ENCODE measurements at places on chromosomes 6 and 20.
A peak's percentile ranks its signal among the peaks of the same experiment; 100 is the strongest.

GRCh38 chr20:48054051-48054450, 268.8 kb upstream of the SULF2 start:
- H3K27me3 ChIP-seq: peaks cover 19% of the 10 kb centered on the region
- H3K27ac ChIP-seq: no peak overlapping the region
- H3K36me3 ChIP-seq: peaks cover 13% of the 10 kb centered on the region
- peaks cover 20% of the 10 kb centered on the region for H3K4me1 ChIP-seq
- DNase-seq: no peak
- no peak overlapping the region for H3K4me3 ChIP-seq

- no peak overlapping the region for H3K27ac ChIP-seq
- H3K4me3 ChIP-seq: no peak overlapping the region
- peaks cover 5% of the 10 kb centered on the region for H3K36me3 ChIP-seq
Measured at GRCh38 chr6:47200536-47201334, 109.0 kb downstream of the TNFRSF21 start.

DNA sequence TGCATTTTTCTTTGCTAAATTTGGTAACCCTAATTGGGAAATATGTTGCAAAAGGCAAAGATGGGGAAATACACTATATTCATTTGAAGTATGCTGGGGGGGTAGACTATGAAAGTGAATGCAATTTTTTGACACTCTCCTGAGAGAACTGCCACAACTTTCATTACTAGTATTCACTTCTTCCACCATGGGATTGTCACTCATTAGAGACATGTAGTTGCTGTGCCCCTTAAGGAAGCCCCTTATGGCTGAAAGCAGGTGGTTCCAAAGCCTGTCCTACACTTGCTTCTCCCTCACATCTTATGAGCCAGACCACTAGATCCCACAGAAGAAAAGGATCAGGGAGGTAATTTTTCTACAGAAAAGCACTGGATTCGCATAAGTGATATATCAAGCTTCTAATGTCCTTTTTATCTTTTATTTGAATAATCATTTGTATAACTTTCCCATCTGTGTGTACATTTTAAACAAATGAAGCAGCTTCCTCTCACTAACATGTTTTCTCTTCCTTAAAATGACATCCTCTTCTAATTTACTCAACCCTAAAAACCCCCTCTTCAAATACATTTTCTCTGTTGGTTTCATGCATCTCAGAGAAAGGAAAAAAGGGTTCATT, 83.8 kb downstream of the GCLC start:
- DNase-seq: no peak
- no peak overlapping the region for H3K27ac ChIP-seq
- H3K27me3 ChIP-seq: peaks cover 13% of the 10 kb centered on the region
- H3K4me1 ChIP-seq: peaks cover 9% of the 10 kb centered on the region
- no peak overlapping the region for H3K4me3 ChIP-seq

- no peaks in the 10 kb centered on the region for H3K4me1 ChIP-seq
- H3K36me3 ChIP-seq: no peaks in the 10 kb centered on the region
- H3K27me3 ChIP-seq: no peaks in the 10 kb centered on the region
- DNase-seq: no peak
- H3K4me3 ChIP-seq: no peak overlapping the region
Measured at GRCh38 chr6:145530454-145530853, 204.9 kb downstream of the EPM2A start.

DNA sequence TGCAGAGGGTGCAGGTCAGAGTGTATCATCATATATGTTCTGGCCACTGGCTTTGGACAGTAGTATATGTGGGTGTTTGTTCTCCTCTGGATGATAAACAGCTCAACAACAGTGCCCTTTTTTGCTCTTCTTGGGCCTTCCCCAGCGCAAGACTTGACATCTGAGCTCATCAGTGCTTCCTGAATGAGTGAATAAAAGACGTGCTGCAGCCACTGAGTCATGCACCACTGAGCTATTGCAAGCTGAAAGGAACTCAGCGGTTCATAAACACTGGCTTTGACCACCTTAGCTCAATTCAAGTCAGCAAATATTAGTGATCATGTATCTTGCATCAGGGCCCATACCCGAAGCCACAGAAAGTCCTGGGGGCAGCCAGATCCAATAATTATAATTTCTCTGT, 105.3 kb upstream of the KCNG1 start:
- no peak overlapping the region for H3K27ac ChIP-seq
- peaks cover 32% of the 10 kb centered on the region for H3K27me3 ChIP-seq
- DNase-seq: no peak
- no peak overlapping the region for H3K4me3 ChIP-seq
- no peaks in the 10 kb centered on the region for H3K36me3 ChIP-seq

GRCh38 chr6:33801611-33802010, 2.2 kb downstream of the MLN start:
- DNase-seq: no peak
- peaks cover 96% of the 10 kb centered on the region for H3K27me3 ChIP-seq
- H3K4me3 ChIP-seq: no peak overlapping the region
- no peaks in the 10 kb centered on the region for H3K36me3 ChIP-seq
- H3K27ac ChIP-seq: no peak overlapping the region

- H3K4me3 ChIP-seq: no peak overlapping the region
- H3K36me3 ChIP-seq: no peaks in the 10 kb centered on the region
- H3K27ac ChIP-seq: no peak overlapping the region
- no peak for DNase-seq
Measured at GRCh38 chr6:16544006-16544405, 217.3 kb downstream of the ATXN1 start.

GRCh38 chr6:30325150-30325872, 1.4 kb upstream of the TRIM39 start:
- no peaks in the 10 kb centered on the region for H3K27me3 ChIP-seq

- peaks cover 8% of the 10 kb centered on the region for H3K4me1 ChIP-seq
- DNase-seq: no peak
- no peak overlapping the region for H3K27ac ChIP-seq
- H3K36me3 ChIP-seq: no peaks in the 10 kb centered on the region
Measured at GRCh38 chr20:32007787-32008616, 2.2 kb upstream of the CCM2L start.

- no peaks in the 10 kb centered on the region for H3K27me3 ChIP-seq
- no peak overlapping the region for H3K4me3 ChIP-seq
- DNase-seq: no peak
- H3K4me1 ChIP-seq: no peaks in the 10 kb centered on the region
Measured at GRCh38 chr6:115729036-115729435, 331.7 kb downstream of the FRK start.

GRCh38 chr6:3594201-3594600, 137.4 kb upstream of the SLC22A23 start:
- peaks cover 10% of the 10 kb centered on the region for H3K4me1 ChIP-seq
- peaks cover 22% of the 10 kb centered on the region for H3K27me3 ChIP-seq
- no peak for DNase-seq
- peaks cover 6% of the 10 kb centered on the region for H3K36me3 ChIP-seq
- H3K27ac ChIP-seq: no peak overlapping the region
- no peak overlapping the region for H3K4me3 ChIP-seq

DNA sequence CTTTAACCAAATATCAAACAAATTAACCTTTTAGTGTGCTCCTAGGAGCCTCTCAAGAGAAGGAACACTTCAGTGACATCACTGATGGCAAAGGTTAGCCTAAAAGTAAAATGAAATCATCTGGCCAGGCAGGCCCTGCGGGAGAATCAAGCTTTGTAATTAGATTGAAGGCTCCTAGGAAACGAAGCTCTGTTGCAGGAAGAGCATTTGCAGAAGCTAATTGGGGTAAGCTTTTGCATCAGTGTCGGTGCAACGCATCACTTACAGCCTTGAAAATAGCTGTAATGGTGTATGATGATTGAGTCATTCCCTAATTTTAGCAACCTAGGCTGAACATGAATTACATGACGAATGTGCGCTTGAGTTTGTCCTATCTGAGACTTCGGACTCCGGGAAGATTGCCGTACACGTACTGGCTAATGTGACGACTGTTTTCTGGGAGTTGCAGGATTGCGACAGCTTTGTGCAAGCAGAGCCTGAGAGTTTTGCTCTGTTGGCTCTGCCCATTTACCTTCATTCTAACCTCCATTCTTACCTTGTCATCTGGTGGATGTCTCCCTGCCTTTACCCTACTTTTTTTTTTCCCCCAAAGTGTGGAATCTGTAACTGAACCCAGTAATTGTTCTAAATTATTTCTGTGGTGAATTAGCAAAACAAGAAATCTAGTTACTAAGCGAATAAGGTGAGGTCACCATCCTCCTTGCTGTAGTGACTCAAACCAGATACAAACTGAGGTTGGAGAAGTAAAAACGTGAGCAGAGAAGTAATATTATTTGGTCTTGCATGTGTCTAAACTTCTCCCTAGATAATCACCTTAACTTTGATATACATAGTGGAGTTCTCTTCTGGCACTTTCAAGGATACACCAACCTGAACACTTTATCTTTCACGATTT, 675.9 kb upstream of the CITED2 start:
- no peak for DNase-seq
- H3K4me3 ChIP-seq: no peak overlapping the region
- no peak overlapping the region for H3K27ac ChIP-seq
- H3K27me3 ChIP-seq: no peaks in the 10 kb centered on the region
- no peaks in the 10 kb centered on the region for H3K36me3 ChIP-seq

DNA sequence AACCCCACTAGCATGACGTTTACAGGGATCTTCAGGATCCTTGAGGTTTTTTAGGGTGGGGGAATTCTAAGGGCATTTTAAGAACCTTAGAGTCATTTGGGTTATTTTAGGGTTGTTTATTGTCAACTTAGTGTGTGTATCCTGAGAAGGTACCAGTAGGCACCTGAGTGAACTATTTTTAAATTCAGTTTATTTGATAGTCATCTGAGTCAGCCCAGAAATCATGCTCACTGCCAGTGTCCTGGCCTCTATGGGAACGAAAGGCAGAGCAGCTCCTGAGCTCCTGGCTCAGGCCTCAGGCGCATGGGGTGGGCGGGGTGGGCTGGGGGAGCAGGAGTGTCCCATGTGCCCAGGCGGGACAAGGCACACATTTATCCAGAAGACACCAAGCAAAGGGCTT, 52.0 kb downstream of the PRND start:
- H3K27me3 ChIP-seq: peaks cover 9% of the 10 kb centered on the region
- no peak overlapping the region for H3K4me3 ChIP-seq
- no peaks in the 10 kb centered on the region for H3K4me1 ChIP-seq

DNA sequence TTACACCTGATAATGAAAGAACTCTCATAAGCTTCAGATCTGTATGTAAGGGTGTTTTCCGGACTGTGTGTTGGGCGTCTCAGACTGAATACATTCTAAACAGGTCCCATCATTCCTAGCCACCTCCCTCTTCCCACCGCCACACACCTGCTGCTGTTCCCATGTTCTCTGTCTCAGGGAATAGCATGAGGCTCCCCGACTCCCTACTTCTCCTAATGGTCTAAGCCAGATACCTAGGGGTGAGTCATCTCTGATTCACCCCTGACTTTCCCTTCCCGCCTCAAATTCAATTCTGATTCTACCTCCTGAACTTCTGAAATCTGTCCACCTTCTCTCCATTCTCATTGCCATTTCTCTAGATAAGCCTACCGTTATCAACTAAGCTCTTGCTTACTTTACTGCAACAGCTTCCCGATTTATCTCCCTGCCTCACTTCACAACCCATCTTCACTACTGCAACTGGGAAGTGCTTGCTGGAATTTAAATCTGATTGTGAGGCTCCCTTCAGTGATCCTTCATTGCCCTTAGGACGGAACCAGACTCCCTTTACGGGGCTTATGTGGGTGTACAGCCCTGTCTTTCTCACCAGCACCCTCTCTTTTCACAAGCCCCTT, 1.6 kb downstream of the TMEM14A start:
- H3K36me3 ChIP-seq: peaks cover 20% of the 10 kb centered on the region
- peak overlapping the region; percentile 77 for H3K4me3 ChIP-seq
- H3K4me1 ChIP-seq: peaks cover 20% of the 10 kb centered on the region
- H3K27me3 ChIP-seq: no peaks in the 10 kb centered on the region
- H3K27ac ChIP-seq: peak overlapping the region; percentile 14

DNA sequence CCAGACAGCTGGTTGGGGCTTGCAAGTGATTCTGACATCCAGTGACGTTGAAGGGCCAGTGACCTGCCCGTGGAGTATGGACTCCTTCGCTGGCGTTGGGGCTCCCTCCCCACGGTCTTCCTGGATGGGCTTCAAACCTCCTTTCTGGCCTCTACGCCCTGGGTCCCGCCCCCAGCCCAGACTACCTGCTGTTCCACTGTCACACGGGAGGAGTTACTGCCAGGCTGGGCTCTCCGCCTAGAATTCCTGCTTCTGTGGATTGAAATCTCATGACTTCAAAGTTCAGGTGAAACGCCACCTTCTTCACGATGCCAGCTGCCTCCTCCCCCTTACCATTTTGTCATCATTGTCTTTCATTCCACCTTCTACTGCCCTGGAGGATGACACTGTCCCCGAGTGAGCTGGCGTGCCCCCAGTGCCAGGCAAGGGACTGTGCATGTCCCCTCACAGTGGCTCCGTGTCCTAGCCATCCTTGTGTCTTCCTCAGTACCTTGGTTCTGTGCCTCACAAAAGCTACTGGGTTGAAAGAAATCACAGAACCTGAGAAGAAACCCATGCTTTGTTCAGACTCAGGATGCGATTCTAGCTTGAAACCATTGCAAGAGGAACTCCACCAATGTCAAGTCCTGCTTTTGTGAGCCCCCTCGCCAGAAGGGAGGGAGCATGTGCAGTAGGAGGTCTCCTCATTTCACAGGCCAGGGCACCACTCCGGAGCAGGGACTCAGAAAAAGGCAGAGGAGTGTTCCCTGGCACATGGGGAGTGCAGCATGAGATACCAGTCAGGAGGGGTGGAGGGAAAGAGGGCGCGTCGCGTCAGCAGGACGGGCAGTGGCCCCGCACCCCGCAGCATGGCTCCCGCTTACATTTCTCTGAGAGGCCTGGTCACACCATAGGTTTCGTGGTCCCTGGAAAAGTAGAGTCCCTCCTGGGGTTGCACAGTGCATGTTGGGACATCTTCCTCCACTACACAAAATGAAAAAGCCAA, 11.0 kb upstream of the IRF4 start:
- no peak overlapping the region for H3K27ac ChIP-seq
- H3K4me3 ChIP-seq: no peak overlapping the region
- no peaks in the 10 kb centered on the region for H3K36me3 ChIP-seq
- no peaks in the 10 kb centered on the region for H3K4me1 ChIP-seq

DNA sequence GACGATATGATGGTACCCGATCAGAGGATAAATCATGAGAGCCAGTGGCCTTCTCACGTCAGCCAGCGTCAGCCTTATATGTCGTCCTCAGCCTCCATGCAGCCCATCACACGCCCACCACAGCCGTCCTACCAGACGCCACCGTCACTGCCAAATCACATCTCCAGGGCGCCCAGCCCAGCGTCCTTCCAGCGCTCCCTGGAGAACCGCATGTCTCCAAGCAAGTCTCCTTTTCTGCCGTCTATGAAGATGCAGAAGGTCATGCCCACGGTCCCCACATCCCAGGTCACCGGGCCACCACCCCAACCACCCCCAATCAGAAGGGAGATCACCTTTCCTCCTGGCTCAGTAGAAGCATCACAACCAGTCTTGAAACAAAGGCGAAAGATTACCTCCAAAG, 122.2 kb downstream of the TMEM242 start:
- H3K4me1 ChIP-seq: no peaks in the 10 kb centered on the region
- H3K36me3 ChIP-seq: peaks cover 22% of the 10 kb centered on the region
- H3K4me3 ChIP-seq: no peak overlapping the region
- H3K27ac ChIP-seq: no peak overlapping the region
- H3K27me3 ChIP-seq: no peaks in the 10 kb centered on the region
- no peak for DNase-seq

Measured in Calu3 (cell line).